ENCODE measurements at places on chromosomes 2 and 18.
A peak's percentile ranks its signal among the peaks of the same experiment; 100 is the strongest.

GRCh38 chr2:162126111-162126519 lies 25.9 kb downstream of the GCG start:
- peak; percentile 65 for DNase-seq

GRCh38 chr2:73053316-73054114 lies 18.0 kb downstream of the SFXN5 start:
- DNase-seq: no peak

DNA sequence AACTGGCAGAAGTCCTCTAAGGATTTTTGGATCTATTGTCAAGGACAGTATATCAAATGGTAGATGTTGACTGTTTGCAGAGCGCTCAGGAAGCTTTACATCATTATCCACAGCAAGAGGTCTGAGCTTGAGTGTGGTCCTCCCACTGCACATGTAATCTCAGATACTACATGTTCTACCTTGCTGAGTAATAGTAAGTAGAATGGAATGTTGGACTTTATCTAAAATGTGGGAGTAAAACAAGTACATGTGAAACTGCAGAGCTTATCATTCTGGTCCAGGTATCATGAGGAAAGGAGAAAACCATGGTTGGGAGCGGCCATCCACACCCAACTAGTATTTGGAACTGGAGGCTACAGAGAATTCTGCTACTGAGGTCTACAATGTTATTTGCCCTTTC lies 19.3 kb upstream of the CD28 start:
- DNase-seq: no peak

DNA sequence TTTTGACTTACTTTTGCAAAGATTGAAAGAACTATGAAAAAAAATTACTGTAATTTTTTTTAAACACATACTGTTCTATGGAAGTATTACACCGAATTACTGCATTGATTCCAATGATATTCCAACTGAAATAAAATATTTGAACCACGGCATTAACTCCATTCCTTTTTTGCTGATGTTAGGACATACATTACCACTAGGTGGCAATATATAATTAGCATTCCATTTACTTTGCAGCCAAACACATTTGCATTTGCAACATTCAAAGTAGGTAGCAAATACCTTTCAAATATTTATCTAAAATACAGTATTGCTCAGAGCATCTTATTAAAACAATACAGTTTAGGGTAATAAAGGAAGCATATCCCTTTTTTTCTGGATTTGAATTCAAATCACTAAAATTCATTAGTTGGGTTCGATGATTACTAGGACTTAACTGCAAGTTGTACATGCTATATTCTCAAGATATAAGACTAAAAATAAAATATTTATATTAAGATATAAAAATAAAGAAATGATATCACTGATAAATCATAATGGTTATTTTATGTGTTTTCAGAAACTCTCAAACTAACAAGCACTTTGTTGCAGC lies 31.3 kb downstream of the LANCL1 start:
- peak; percentile 12 for DNase-seq

GRCh38 chr2:44429034-44429433 lies 67.3 kb downstream of the CAMKMT start:
- DNase-seq: no peak

GRCh38 chr18:21004726-21005125 lies 106.9 kb downstream of the ROCK1 start:
- peak; percentile 55 for DNase-seq

GRCh38 chr2:203002054-203002821 lies 12.4 kb upstream of the NBEAL1 start:
- DNase-seq: no peak

DNA sequence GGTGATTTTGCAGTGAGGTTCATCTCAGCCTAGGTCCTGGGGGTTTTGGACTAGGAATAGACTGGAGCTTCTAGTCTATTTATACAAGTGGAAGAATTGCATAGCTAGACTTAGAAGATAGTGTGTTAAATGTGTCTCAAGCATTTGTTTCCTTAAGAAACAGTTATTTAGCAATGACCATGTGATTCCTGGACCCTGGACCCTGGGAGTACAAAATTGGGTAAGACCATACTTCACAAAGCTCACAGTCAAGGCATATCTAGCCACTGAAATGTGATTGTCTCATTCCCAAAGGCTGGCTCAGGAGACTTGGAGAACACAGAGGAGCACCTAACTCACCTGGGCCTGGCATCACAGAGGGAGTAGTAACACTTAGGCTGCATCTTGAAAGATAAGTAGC lies 754.5 kb downstream of the SATB2 start:
- DNase-seq: no peak

DNA sequence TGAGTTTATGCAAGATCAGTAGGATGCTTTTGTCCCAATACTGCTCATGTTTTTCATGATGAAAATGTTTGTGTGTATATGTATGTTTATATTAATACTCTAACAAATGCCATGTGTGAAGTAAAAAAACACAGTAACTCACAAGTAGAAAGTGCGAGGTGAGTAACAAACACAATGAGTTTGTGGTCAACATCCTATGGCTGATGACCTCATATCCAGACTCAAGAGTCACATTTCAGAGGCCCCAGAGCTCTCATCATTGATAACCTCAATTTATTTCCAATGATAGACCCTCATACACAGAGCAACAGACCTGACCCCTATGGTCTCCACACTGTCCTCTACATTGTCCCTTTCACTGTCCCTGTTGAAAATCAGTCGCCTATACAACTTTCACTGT lies 34.5 kb downstream of the ZNF519 start:
- DNase-seq: no peak

DNA sequence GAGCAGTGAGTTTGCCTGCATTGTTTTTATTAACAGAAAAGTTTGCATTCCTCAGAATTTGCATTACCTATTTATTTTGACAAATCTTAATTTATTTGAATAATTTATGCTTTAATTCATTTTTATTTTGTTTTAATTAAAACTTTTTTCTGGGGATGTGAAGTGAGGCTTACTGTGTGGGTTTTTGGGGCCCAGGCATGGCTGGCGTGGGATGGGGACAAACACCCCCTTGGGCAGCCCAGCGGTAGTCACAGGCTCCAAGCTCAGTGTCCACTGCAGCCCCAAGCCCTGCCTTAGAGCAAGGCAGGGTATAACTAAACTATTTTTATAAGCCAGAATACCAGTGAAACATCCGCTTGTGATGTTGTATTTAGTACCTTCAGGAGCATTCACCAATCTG lies 95.7 kb upstream of the PXDN start:
- no peak for DNase-seq

DNA sequence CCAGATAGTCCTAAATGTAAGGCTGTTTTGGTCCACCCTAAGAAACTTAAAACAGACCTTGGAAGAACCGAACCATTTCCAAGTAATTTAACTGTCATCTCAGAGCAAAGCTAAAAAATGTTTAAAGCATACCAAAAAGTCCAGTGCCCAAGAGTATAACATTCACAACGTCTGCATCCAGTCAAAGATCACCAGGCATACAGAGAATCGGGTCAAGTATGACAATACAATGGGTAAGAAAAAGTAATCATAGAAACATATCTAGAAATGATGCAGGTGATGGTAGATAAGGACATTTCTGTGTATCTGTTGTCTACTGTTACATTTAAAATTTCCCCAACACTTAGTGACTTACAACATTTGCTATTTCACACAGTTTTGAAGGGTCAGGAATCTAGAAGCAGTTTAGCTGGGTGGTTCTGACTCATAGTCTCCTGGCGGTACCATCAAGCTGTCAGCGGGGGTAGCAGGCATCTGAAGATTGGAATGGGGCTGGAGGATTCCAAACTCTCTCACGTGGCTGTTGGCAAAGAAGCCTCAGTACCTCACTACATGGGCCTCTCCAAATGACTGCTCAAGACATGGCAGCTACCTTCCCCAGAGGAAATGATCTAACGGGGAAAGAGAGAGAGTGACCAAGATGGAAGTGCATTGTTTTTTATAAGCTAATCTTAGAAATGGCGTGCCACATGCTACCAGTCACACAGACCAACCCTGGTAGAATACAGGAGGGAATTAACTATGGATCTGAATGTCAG lies 36.6 kb upstream of the DYNC2LI1 start:
- no peak for DNase-seq

GRCh38 chr2:61420991-61421544 lies 49.8 kb downstream of the USP34 start:
- peak; percentile 21 for DNase-seq

DNA sequence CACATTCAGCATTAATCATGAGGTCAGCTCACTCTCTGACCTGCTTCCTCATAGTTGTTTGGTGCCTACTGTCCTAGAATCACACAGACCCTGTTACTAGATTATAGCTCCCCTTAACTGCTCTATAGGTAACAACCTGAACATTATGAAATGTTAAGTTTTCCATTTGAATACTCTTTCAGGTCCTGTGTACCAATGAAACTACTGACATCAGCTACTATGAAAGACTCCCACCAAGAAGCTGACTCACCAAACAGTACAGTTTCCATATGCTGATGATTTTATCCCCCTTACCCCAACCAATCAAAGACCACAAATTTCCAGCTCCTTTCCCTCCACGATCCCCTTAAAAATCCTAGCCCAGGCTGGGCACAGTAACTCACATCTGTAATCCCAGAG lies 56.3 kb downstream of the SRBD1 start:
- DNase-seq: no peak

GRCh38 chr2:85741833-85742455 lies 11.8 kb upstream of the ATOH8 start:
- no peak for DNase-seq
